Activated T-helper 9 cell treated with anti-CD3 and anti-CD28 coated beads, Interleukin-2, amount 50 U/mL, for 16 hours (primary cell): ENCODE measurements at places on chromosomes 1 and 21.

GRCh38 chr1:180560868-180561600 lies 2.3 kb downstream of the OVAAL start:
- DNase-seq = no peak

DNA sequence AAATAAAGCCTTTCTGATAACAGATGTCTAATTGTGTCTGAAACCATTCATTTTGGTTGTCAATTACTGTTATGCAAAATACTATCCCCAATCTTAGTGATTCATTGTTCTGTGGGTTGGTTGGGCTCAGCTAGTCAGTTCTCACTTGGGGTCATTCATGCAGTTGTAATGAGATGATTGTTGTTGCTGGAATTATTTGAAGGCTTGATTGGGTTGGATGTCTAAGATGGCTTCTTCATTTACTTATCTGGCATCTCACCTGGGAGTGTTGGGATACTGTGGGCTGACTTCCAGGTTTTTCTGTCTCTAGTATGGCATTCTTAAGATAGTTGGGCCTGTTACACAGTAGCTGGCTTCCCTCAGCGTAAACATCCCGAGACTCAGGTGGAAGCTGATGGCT lies 217.8 kb upstream of the B3GALT2 start:
- DNase-seq = no peak

GRCh38 chr1:103267266-103267665 lies 158.9 kb upstream of the COL11A1 start:
- DNase-seq = no peak

DNA sequence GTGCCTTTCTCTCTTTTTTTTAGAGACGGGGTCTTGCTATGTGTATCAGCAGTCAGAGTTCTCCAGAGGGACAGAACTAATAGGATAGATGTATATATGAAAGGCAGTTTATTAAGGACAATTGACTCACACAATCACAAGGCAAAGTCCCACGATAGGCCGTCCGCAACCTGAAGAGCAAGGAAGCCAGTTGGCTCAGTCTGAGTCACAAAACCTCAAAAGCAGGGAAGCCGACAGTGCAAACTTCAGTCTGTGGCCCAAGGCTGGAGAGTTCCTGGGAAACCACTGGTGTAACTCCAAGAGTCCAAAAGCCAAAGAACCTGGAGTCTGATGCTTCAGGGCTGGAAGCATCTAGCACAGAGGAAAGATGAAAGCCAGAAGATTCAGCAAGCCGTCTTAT lies 16.3 kb upstream of the H3-3A start:
- DNase-seq = no peak

- no peak for DNase-seq
These were observed 32.4 kb upstream of the BSDC1 start for GRCh38 chr1:32426489-32427255.
